ENCODE measurements at places on chromosomes 11 and 22.

- DNase-seq, result no peak
These were observed 15.6 kb downstream of the IGF2 start for GRCh38 chr11:2123628-2123960.

DNA sequence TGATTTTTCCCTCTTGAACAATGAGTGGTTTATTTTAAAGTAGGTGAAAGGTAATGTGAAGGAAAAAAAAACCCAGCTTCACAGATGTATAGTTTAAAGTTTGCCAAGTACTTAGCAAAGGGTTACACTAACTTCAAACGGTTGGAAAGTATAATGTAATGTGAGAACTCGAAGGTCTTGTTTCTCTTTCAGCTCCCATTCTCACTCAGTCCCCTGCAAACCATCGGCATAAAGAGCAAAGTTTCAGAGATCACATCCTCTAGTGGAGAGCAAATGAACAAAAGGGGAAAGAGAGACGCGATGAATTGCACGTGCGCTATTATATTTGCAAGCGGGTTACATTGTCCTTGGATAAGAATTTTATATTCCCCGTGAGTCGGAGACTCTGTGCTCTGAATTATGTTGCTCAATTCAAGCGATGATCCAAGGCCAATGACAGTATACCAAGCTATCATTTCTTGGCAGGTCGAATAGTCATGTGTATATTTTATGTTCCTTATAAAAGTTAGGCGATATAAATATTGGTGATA lies 37.6 kb upstream of the BIRC3 start:
- no peak for DNase-seq

DNA sequence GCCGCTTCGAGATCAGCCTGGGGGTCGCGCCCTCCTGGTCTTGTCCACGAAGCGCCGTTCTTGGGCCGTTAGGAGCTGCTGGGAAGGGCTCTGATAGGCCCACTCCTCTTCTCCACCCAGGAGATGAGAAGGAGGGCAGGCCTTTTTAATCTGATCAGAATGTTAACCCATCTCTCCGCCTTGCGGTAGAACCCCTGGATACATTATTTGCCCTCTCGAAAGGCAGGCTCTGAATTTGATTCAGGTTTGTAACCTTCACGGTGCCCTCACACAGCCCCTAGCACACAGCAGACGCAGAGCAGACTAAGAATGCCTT lies at the start of gene CCDC83:
Gene CCDC83 (plus strand): TSS at position 43 of the 316 bp plus-strand sequence. CDS start 9,741 bp downstream, outside the sequence.
- no peak for DNase-seq

DNA sequence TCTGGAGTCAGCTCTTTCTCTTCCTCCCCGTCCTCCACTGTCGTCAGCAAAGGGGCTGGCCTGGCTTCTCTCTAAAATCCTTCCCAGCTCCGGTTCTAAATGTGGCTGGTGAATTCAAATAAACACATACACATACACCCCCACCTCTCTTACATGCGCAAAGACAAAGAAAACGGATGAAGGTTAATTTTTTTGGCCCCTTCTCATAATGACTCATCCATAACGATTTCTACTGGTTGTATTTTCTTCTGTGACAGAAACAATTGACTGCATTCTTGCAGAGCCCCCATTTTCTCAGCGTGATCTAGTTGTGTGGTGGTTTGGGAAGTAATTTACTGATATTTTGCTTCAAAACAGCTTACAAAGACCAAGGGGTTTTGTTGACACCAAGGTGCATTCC lies 130.0 kb upstream of the NTM start:
- no peak for DNase-seq

- DNase-seq, result no peak
These were observed 127.2 kb downstream of the MAML2 start for GRCh38 chr11:96215826-96216225.

DNA sequence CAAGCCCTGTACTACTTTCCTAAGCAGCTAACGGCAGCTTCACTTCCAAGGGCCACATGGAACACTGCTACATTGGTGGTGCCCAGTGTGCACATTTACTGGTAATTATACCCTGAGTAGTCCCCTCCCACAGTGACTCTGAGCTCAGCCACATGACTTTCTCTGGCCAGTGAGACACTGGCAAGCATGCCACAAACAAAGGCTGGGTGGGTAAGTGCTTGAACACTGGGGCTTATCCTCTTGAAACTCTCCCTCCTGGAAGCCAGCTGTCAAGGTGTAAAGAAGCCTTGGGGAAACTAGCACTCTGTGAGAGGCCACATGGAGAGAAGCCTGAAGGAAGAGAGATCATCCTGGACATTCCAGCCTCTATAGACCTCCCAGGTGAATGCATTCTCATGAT lies 54.4 kb upstream of the DRD2 start:
- DNase-seq, result no peak

- DNase-seq, result peak; percentile 36
These were observed 21.7 kb upstream of the PLAAT3 start for GRCh38 chr11:63635762-63636465.

GRCh38 chr11:96101146-96101545 lies 177.2 kb upstream of the MTMR2 start:
- DNase-seq, result no peak

DNA sequence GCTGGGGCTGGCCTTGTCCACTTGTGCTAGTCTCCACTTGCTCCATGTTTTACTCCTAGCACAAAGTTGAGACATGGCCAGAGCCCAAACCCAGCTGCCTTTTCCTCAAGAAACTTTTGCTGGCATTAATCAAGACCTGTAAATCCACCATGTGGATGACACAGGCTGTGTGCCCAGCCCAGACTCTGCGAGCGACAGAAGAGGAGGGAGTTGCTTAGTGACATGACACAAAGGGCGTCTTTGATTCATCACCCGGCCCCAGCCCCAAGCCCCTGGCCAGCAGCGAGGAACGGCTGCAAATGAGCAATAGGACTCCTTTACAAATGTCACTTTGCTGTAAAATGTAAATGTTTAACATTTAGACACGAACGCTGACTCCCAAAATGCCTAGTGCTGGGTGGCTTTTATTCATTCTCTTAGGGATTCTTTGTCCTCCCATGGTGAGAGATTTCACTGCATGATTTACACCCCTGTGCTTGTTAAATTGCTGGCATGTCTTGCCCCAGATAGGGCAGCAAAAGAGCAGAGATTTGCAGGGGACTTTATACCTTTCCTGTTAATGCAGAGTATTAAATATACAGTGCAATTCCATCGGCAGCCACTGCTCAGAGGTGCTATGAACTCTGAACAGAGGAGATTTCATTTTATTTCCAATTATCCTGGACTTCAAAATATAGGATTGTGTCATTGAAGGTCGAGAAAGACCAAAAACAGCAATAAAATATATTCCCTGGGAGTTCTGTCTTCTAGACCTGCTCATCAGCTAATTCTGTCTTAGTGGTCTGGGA lies 263.6 kb upstream of the NCAM1 start:
- no peak for DNase-seq

DNA sequence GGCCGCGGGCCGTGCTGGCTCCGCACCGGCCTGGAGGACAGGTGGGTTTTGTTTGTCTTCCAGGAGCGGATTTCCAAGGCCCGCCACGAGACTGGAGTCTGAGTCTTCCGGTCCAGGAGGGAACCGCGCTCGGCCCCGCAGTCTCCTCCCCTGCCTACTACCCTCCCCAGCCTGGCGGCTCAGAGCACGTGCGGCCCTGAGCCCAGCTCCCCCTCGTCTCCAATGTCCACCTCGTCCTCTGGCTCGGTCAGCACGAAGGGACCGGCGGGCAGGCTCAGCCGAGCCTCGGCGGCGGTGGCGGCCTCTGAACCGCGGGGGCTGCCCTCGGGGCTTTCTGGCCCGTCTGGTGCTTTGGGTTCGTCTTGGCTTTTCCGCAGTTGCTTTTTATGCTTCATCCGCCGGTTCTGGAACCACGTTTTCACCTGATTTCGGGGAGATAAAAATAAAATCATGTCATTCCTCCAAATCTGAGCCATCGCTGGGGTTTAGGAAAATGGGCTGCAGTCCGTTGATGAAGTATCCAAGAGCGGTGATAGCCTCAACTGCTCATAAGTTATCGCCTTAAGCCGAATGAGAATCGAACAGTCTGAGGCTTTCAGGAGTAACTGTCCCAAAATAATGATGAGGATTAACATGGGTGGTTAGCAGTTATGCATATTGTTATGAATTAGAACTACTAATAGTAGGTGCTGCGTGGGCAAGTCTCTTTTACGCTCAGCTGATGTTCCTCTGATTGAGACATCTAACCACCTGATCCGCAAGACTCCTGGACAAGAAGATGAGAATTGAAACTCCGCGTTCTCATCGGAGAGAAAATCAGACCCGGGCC lies 4.0 kb downstream of the BSX start:
- DNase-seq, result no peak

DNA sequence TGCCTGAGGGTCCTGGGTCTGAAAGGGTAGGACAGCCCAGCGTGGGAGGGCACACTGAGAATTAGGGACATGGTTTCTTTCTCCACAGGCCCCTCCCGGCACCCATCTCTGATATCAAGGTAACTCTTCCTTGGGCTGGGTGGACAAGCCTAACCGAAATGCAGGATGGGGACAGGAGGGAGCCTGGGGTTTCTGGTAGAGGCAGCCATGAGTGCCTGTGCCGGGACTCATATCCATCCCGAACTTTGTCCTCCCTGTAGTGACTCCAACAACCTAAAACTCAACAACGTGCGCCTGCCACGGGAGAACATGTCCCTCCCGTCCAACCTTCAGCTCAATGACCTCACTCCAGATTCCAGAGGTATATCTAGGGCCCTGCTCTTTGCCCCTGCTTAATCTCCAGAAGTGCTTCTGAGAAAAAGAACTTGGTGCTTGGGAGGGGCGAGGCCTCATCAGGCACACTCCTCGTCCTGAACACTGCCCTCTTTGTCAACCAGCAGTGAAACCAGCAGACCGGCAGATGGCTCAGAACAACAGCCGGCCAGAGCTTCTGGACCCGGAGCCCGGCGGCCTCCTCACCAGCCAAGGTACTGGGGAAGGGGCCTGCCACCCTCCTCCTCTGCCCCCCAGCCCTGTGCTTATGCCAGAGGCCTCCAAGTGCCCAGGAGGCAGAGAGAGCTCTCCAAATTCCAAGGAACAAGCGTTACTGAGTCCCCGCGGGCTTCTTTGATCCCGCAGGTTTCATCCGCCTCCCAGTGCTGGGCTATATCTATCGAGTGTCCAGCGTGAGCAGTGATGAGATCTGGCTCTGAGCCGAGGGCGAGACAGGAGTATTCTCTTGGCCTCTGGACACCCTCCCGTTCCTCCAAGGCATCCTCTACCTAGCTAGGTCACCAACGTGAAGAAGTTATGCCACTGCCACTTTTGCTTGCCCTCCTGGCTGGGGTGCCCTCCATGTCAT lies 3.1 kb downstream of the TMEM25 start:
- DNase-seq, result no peak

GRCh38 chr11:30342736-30343166 lies 19.8 kb downstream of the ARL14EP start:
- DNase-seq, result no peak

- no peak for DNase-seq
These were observed 28.2 kb downstream of the DKK3 start for GRCh38 chr11:11980200-11980599.
